ENCODE measurements at places on chromosomes 13 and 19. TPM values are rescaled to one million over a fixed set of nuclear protein-coding genes. Genes with fewer than 3 reads are reported as not detected.
A peak's percentile ranks its signal among the peaks of the same experiment; 100 is the strongest.

- peak; percentile 83 for DNase-seq
Measured at GRCh38 chr19:49149652-49150105, 5.5 kb downstream of the HRC start.

DNA sequence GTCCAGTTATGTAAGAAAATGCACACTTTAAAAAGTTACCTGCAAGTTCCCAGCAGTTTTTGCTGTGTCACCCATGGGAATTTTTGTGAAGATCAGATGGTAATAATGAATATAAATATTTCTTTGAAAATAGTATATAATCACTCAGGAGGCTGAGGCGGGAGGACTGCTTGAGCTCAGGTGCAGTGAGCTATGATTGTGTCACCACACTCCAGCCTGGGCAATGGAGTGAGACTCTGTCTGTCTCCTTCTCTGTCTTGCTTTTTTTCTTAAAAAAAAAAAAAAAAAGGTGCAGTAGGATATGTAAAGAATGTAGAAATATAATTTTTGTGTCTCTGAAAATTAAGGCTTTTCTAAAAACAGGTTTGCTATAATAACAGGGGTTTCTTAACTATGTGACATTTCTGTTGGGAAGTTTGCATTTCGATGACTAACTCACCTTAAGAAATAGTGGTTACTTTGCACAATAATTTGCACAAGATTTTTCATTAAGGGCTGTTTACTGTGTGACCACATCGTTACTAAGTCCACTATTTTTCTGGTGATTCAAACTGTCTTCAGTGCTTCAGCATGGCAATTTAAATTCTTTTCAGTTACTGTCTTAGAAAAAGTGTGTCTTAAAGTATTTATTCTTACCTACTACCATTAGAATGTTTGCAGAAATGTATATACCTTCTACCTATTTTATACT, 37.3 kb downstream of the DNAJC3 start:
- DNase-seq = no peak

Gene SLITRK1
- total RNA-seq = 69.8 TPM

Gene ZIC5
- total RNA-seq = 0.47 TPM

DNA sequence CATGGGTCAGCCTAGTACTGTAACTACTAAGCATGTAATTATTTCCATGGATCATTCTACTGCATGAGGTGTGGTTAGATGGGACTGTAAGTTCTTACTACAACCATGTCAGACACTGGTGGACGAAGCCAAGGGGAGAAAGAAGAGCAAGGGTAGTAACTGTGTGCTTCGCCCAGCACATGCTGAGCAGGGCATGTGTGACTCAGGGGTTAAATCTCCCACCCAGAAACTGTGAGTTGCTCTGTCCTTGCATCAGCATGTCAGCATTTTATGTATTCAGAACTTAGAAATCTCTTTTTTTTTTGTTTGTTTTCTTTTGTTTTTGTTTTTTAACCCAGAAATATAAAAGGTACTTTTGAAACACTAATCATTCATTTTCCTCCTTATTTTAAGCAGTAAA, 436.6 kb upstream of the KLF12 start:
- DNase-seq = no peak

DNA sequence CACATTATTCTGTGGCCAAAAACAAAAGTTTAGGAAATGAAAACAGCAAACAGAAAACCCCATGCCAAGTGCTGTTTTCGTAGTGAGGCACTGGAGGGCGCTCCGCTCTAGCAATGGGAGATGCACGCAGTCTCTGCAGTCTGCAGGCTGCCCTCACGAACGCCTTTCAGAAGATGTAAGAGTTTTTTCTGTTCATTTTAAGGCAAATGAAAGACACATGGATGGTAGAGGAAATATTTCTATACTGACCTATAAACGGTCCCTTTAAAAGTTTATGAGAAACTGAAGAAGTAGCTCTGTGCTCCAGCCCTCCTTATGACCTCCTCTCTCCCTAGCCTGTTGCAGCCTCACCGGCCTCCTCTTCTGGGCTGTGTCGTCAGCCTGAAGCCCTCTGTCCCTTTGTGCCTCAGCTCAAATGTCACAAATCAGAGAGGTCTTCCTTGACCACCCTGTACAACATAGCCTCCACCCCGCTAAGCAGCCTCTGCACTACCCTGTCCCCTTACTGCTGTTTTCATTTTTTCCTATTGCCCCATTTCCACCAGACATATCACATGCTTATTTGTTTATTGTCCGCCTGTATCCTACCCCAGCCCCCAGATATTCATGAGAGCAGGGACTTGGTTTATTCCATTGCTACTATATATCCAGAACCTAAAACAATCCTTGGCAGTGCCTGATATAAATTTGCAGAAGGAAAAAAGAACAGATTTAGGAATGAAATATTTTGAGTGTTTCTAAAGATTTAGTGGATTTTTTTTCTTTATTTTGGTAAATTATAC, 116.4 kb downstream of the TM9SF2 start:
- peak; percentile 76 for DNase-seq
